Mucosa of descending colon (tissue), 3 donors: ENCODE measurements at places on chromosomes 16 and 17. TPM values are rescaled to one million over a fixed set of nuclear protein-coding genes. Genes with fewer than 3 reads are reported as not detected.

DNA sequence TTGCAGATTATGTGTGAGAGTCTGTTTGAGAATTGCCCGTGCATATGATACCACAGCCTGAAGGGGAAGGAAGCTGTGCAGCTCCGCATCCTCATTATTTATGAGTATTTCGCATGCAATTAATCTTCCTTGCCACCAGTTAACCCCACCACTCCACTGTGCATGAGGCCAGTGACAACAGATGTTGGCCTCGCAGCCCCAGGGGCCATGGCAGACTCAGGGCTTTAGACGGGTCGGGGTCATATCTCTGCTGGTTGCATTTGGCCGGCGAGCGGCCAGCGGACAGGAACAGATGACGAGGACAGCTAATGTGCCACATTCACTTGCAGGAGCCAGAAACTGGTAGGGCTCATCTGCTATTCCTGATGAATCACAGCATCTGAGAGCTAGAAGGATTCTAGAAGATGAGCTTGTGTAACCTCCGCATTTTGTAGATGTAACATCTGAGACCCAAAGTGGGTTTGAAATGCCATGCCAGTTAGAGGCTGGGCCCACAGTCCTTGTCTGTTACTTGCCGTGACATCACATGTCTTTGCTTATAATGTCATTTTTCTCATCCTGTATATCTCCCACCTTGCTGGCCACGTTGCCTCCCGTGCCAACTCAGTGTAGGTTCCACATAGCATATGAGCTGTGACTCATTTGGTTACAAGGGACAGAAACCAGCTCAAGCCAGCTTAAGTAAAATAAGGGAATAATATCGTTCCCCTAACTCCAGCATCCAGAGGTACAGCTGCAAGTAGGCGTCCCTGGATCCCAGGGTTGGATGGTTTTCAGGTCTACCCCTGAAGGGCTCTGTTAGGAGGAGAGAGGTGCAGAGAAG is 137.2 kb downstream of the SNX29 start:
- DNase-seq: no peak

ORC6 gene
- 3.5 TPM for total RNA-seq

ABCC11 gene
- total RNA-seq: 0.34 TPM

GRCh38 chr17:67601897-67602296 is 115.8 kb upstream of the NOL11 start:
- no peak for DNase-seq

SOST gene
- not detected for total RNA-seq

GLIS2 gene
- total RNA-seq: 2.9 TPM

DNA sequence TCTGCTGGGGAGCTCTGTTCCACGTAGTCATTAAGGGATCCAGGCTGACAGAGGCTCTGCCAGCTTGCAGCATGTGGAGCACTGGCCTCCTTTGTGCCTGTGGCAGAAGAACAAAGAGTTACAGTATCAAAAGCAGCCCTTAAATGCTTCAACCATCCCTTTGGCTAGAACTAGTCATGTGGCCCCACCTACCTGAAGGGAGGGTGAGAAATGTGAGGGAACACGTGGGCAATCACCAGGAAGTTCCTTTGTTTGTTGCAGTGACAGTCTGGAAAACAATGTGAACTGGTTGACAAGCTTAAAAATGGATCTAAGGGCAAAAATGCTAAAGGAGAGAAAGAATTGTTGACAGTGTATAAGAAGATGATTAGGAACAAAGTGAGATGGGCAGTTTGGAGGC is 290.4 kb upstream of the HSBP1 start:
- no peak for DNase-seq

DNA sequence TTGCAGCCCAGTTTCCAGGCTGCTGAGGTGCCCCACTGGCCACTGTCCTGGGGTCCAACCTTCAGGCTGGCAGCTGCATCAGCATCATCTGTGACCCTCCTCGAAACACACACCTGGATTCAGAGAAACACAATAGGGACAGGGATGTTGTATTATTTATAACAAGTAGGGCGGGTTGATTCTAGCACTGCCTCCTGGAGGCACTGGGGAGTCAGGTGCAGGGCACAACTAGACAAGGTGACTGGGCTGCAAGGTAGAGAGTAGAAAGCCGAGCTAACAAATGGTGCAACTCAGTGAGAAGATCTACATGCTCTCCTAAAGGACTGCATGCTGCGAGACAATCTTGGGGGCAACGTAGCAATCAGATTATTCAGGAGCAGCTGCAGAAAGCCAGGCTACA is 317.3 kb downstream of the SLC39A11 start:
- no peak for DNase-seq

- peak; percentile 85 for DNase-seq
These were observed 12.4 kb downstream of the SGCA start for GRCh38 chr17:50177983-50178834.

- no peak for DNase-seq
These were observed 169.5 kb downstream of the STX8 start for GRCh38 chr17:9406046-9406606.

DNA sequence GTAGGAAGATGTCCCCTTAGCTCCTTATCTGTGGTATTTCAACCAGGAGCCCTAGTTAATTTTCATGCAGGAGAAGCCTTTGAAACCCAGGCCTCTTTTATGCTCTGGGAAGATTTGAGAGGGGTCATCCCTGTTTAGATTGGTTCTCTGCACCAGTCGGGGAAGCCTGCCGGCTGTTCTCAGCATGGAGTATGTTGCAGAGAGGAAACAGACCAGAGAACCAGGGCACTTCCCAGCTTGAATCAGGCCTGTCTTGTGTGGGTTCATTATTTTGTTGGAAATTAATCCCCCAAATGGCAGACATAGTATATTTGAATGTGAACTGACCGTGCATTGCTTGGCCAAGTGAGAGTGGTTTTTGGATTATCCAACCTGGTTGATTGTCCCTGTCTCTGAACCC is 1082.1 kb upstream of the RBFOX1 start:
- no peak for DNase-seq

- DNase-seq: no peak
These were observed 7.2 kb upstream of the METTL9 start for GRCh38 chr16:21592191-21592590.

RNF157 gene
- 45.8 TPM for total RNA-seq

DNA sequence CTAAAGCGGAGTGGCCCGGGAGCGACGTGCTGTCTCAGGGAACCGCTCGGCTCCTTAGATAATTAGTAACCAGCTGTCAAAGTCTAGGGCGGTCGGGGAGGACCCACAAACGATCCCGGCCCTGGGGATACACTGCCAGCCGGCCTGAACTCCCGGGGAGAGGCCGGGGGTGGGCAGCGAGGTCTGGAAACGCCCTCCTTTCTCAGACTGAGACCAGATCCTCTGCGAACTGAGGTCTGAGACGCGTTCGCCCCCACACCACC is 1.3 kb downstream of the HNF1B start:
- peak; percentile 81 for DNase-seq

DNA sequence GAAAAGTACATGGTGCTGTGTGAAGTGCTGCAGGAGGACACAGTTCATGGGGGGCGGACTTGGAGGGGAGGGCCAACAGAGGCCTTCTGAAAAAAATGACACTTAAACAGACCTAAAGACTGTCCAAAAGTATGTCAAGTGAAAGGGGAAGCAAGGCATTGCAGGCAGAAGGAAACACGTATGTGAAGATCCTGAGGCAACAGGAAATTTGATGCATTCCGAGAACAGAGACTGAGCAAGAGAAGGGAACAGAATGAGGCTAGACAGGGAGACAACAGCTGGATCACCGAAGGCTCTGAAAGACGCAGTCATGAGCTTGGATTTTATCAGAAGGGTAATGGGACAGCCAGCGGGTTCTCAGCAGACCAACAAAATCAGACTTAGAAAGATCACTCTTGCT is 1.1 kb downstream of the IFT20 start:
- no peak for DNase-seq

HES7 gene
- total RNA-seq: 0.28 TPM

- DNase-seq: no peak
These were observed 5.9 kb downstream of the CHMP1A start for GRCh38 chr16:89651584-89651983.

- DNase-seq: no peak
These were observed 42.5 kb downstream of the IL21R start for GRCh38 chr16:27444470-27444869.

DNA sequence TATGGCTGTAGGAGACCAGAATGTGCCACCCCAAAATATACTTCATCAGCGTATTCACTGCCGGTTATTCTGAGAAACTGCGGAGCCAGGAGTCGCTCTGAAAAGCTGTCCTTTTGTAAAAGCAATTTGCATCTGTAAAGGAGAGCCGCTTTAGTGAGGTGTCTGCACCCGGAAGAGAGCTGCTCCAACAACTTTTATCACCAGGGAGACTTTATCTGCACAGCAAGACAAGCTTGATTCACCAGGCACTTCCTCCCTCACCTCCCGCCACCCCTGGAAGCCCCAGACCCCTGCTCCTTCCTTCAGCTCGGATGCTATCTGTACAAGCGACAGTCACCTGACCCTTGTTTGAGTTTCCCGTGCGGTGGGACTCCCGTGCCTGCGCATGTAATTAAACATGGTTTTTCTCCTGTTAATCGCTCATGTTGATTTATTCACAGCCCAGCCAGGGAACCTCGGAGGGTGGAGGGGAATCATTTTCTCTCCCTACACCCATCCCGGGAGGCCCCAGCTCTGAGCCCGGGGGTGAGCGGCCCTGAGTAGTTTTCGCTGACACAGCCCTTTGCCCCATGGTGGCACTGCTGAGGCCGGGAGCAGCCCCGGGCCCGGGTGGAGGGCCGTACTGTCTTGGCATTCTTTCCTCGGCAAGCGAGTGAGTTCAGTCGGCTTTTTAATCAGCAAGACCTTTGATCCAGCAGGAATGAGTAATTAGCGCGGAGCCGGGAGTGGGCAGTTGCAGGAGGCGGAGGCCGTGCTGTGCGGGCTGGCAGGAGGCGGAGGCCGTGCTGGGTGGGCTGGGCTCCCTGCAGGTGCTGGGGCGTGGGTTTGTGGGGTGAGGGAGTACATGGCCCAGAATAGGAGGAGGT is 222.7 kb upstream of the CIBAR2 start:
- DNase-seq: peak; percentile 92

DNA sequence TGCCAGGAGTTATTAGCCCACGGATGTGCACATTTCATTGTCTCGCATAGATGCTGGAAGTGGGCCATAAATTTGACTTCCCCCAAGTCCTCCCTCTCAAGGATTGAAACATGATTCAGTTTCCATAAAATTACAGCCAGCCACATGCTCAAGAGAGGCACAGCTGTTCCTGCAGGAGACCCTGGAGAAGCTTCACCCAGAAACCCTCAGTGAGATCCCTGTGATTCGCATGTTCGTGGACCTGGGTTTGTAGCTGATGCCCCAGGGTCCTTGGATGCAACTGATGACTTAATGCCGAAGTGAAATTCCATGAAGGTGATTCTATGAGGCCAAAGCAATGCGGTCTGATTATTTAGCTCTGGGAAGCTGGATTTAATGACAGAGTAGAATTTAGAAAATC is 24.7 kb upstream of the AQP8 start:
- DNase-seq: no peak

DNA sequence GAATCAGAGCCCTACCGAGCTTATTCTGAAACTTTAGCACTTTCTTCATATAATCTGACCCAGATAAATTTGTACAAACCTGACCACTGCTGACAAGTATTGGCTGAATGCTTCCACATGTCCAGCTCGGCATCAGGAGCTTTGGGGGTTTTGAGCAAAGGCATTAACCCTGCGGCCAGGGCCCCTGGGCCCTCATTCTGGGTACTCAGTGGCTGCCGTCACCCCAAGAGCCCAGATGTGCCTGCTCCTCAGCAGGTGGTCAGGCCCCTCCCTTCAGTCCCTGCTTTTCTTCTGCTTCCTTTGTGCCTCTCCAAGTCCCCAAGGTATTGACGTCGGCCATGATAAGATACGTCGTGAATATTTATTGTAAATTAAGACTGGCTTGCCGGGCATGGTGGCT is 47.3 kb upstream of the CHMP6 start:
- DNase-seq: peak; percentile 6

DNA sequence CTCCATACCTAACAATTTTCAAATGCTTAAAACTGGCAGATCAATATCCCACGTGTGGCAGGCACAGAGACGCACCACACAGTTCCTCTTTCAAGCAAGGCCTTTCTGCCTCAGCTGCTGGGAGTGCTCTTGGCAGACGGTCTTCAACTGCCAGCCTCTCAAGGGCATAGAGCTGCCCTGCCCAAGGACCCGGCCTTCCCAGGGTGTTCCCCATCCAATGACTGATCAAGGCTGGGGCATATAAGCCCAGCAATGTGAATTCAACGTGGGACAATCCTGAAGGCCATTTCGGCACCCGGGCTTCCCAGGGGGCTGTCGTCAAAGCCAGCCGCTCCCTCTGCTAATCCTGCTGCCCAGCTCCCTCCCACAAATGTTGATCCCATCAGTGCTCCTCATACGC is 107.1 kb downstream of the STX8 start:
- DNase-seq: no peak

DNA sequence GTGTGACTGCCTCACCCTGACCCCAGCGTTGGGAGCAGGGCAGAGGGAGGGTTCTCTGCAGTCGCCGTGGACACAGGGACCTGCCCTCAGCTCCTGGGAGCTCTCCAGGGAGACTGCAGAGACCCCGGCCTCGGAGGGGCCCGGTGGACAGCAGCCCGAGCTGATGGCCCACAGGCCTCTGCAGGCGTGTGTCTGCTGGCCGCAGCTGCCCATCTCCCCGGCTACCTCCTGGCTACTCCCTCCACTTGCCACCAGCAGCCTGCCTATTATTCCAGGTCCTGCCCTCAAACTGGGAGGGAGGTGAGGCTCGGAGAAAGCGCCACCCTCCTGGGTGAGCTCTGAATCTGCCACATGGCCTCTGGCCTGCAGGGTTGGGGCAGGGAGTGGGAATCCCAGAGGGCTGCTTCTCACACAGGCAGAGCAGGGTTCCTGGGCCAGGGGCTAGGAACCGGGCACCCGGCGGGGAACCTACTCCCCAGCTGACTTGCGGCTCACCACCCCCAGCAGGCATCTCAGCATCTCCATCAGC is 7.2 kb downstream of the SLC16A5 start:
- peak; percentile 60 for DNase-seq

TMEM170A gene
- total RNA-seq: 76.8 TPM

DNA sequence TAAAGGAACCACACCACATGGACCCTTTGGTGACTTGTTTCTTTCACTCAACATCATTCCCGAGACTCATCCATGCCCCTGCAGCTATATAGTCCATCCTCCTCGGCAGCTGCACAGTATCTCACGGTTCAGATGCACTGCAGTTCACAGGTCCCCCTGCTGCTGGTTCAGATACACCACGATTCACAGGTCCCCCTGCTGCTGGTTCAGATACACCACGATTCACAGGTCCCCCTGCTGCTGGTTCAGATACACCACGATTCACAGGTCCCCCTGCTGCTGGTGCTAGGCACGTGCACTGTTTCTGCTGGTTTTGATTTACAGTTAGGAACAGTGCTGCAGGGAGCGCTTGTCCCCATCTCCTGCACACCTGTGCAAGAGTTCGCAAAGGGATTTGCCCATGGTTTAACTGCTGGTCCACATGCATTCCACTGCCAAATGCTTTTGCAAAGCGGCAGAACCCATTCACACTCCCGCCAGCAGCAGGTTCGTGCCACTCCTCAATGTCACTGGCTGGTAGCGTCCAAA is 3.8 kb downstream of the HSDL1 start:
- no peak for DNase-seq
